AML-193 (cell line): ENCODE measurements at places on chromosomes 7 and 10.

DNA sequence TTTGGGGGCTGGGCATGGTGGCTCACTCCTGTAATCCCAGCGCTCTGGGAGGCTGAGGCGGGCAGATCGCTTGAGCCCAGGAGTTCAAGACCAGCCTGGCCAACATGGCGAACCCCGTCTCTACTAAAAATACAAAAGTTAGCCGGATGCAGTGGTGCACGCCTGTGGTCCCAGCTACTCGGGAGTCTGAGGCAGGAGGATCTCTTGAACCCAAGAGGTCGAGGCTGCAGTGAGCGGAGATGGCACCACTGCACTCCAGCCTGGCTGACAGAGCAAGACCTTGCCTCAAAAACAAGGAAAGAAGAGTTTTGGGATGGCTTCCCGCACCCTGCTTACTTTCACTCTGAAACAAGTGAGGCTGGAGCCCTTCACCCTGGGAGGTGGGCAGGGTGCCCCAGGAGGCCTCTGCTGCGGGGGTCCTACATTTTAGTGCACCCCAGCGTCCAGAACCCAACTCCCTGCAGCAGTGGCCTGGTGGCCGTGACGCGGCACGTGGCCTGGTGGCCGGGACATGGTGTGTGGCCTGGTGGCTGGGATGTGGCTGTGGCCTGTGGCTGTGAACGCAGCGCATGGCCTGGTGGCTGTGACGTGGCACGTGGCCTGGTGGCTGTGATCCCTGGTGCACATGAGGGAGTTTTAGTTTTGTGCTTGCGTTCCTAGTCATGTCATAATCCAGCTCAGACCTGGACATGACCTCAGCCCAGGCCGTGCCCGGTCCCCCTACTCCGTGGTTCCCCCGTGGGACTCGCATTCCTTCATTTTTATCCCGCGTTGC, 9.3 kb downstream of the KNDC1 start:
- no peak for DNase-seq

DNA sequence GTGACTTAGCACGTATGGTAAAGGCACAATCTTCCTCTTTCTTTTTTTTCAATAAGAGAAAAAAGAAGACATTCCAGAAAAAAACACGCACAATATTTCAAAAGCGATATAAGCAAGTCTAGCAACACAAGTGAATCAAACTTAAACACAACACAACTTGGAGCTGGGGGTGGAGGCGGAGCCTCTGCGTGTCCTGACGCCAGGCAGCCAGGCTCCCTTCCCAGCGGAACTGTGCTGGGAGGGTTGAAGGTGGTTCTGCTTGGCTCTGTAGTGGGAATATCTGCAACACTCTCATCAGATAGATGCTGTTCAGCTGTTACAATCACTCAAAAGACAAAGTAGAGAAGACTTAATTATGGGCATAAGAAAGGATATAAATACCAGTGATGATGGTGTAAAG, 211.4 kb downstream of the WDR37 start:
- no peak for DNase-seq

- no peak for DNase-seq
Observed at GRCh38 chr7:69837387-69838068, 239.3 kb downstream of the AUTS2 start.

- no peak for DNase-seq
Observed at GRCh38 chr7:131157530-131158243, 170.0 kb upstream of the MKLN1 start.

DNA sequence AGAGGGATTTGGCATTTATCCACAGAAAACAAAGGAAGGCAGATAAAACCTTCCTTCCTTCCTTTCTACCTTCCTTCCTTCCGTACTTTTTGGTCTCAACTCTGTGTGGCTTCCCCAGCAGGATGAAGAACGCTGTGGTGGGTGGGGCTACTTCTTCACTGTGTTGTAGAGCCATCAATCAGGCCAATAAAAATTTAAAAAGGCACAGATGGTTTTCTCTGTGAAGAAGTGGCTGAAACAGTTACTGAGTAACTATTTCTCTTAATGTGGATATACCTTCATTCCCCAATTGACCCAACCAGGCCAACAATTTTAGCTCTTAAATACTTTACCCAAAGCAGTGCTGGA, 75.8 kb downstream of the ZNF92 start:
- no peak for DNase-seq

- DNase-seq, result no peak
Observed at GRCh38 chr10:133180965-133181639, 21.1 kb downstream of the KNDC1 start.

DNA sequence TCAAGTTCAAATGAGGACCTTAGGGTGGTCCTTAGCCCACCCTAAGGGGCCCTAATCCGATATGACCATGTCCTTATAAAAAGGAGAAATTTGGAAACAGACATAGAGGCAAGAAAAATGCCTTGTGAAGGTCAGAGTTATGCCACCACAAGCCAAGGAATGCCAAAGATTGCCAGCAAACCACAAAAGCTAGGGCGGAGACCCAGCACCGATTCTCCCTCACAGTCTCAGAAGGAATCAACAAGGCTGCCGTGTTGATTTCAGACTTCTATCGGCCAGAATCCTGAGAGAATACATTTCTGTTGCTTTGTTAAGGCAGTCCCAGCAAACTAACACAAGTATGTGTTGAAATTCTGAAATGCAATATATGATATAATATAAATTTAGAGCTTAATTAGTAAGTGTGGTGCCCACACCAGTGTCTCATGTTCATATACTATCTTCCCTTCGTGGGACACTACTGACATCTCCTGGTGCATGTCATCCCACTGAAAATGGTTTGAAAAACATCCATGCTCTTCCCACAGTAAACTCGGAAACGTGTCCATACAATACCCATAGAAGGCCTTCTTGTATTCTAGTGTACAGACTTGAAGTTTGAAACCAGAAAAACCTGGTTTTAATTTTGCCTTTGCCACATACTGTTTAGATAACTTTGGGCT, 349.0 kb downstream of the TNS3 start:
- DNase-seq, result no peak

- no peak for DNase-seq
Observed at GRCh38 chr10:60281331-60281730, 108.3 kb downstream of the ANK3 start.

DNA sequence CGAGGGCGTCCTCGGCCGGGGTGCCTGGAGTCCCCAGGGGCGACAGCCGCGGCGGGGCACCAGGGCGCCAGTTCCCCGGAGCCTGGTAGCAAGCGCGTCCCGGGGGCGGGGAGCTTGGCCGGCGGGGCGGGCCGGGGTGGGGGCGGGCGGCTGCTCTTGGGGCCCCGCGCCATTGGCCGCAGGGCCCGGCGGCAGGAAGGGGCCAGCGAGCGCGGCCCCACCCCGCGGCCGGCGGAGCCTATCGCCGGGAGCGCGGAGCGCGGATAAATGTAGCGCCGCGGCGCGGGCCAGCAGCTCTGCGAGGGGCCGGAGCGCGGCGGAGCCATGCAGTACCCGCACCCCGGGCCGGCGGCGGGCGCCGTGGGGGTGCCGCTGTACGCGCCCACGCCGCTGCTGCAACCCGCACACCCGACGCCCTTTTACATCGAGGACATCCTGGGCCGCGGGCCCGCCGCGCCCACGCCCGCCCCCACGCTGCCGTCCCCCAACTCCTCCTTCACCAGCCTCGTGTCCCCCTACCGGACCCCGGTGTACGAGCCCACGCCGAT, at the start of gene HHEX:
HHEX (plus strand) TSS at position 293 of the 548 bp plus-strand sequence; CDS start at position 325, 32 bp downstream.
- peak; percentile 68 for DNase-seq

DNA sequence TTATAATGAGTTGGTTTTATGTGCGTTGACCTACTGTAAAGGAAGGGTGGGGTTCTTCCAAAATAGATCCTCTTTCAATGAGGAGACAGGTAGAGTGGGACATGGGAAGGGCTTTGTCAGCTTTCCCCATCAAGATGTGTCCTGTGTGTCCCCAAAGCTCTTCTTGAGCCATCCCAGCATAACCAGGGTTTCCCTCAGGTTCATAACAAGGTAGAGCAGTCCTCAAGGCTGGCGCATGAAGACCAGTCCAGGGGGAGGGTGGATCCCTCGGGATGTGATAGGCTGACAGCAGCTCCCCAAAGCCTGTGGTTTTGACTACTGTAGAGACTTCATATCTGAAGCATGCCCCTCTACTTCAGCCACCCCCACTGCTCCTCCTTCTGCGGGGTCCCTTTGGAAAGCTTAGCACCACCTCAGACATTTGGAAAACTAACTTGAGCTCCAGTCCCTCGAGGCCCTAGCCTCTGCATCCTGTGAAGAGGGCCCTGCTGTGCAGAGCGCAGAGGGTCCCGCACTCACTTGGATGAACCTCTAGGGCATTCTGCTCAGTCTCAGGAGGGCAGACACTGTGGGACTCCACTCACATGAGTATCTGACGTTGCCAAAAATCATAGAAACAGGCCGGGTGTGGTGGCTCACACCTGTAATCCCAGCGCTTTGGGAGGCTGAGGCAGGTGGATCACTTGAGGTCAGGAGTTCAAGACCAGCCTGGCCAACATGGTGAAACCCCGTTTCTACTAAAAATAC, 1.1 kb upstream of the GIMAP8 start:
- DNase-seq, result no peak

DNA sequence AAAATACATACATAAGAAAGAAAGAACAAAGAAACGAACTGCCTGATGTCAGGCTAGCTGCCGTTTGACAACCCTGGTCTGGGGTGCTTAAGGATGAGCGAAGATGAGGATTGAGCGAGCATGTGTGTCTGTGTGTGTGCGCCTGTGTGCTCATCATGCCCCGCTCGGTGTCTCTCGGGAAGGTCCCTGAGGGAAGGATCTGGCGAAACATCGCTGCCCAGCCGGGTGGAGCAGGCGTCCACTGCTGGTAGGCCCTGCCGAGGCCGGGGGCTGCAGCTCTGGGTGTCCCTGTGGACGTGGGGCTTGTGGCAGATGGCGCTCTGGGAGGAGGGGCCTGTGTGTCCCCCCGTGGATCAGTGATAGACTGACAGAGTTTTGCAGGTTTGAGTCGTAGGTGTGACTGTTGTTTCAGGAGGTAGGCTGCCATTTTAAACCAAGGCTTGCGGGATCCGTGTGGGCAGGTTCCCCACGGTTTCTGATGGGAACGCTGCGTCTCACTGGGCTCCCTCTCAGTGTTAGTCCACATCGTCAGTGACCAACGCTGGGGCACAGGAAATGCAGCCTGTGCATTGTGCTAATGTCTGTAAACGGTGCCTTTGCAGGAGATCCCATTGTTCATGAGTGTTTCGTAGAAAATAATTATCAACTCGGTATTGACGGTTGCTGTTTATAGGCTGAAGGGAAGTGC, 5.9 kb upstream of the SUN1 start:
- no peak for DNase-seq
